ENCODE measurements at places on chromosomes 7 and 10. TPM values are rescaled to one million over a fixed set of nuclear protein-coding genes. Genes with fewer than 3 reads are reported as not detected.

PLAC9 gene
- polyA plus RNA-seq, result 61.4 TPM

DNA sequence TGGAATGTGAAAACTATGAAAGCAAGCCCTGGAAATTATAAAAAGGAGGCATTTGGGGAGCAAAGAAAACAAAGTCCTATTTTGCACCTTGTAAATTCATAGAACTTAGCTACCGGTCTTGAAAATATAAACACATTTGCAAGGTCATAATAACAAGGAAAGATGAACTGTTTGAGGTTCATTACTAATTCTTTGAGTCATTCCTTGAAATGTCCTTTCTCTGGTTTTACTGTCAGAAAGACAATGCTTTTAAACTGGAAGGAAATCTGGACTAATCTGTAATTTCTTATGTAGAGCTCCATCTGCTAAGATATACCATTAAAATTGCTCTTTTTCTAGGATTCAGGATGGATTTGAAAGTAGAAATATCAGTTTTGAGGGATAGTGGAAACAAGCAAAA is 1.4 kb downstream of the ERLIN1 start:
- DNase-seq, result no peak

DNA sequence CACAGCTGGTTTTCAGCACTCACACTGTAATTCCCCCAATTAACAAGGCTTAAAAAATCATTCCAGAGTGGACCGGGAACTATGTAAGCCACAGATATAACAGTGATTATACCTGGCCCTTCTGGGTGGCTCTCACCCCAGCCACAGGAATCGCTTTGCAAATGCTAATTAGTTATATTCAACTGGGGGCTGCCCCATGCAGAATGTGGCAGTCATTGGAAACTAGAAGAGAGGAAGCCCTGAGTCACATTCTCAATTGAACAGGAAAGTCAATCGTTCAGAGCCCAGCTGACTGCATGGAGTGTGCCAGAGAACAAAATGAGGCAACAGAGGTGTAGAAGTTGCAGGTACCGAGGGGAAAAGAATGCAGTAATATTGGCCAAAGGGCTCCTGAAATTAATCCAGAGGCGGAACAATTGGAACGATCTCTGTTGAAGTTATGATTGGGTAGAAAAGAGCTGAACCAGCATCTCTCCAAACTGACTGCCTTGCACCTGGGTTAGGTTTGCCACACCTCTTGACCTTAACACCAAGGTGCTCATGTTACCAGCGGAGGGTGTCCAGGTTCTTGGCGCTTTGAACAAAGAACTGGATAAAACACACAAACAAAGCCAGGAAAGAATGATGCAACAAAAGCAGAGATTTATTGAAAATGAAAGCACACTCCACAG is 909.7 kb upstream of the AUTS2 start:
- no peak for DNase-seq

- no peak for DNase-seq
These were observed 583.9 kb downstream of the NXPH1 start for GRCh38 chr7:9017286-9017685.

DNA sequence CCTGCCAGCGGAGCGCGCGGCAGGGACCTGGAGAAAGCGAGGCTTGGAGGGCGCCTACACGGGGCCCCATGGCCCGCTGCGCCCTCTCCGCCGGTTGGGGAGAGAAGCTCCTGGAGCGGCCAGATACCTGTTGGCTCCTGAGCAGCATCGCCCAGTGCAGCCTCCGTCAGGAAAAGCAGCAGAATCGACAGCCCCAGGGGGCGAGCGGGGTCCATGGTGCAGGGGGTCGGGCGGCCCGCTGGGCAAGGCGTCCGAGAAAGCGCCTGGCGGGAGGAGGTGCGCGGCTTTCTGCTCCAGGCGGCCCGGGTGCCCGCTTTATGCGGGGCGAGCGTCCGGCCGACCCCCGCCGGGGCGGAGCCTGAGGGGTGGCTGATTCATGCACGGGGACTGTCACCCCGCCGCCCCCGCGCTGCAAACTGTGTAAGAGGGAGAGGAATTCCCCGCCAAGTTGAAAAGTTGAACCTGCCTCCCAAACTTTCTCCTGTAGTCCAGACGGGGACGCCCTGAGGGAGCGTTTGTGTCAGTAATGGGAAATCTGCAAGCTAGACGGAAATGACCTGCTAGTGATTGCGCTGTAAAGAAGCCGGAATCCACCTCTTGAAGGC is at the start of gene TFPI2:
TSS of gene TFPI2 (minus strand) at position 290 of the 605 bp plus-strand sequence. CDS start at position 215, 75 bp downstream.
- peak; percentile 34 for DNase-seq

LRIT1 gene
- polyA plus RNA-seq, result not detected

DNA sequence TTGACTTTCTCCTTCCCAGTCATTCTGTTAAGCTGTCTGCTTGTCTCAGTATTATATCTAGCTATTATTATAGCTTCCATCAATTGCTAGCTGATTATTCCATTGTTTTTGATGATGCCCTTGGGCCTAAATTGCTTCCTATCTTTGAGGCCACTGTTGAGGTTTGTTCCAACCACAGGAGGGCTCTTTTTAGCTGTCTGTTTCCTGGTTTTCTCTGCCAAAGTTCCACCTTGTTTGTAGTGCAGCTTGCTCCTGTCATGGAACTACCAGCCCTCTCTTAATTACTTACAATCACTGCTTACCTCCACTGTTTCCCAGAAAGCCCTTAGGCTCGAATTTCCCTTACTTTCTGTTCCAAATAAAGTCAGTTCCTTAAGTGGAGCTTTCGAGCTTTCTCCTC is 118.7 kb upstream of the SEC61G start:
- DNase-seq, result no peak

Measured in adrenal gland (tissue), 19 donors.